ENCODE measurements at places on chromosomes 4 and X.
A peak's percentile ranks its signal among the peaks of the same experiment; 100 is the strongest.

DNA sequence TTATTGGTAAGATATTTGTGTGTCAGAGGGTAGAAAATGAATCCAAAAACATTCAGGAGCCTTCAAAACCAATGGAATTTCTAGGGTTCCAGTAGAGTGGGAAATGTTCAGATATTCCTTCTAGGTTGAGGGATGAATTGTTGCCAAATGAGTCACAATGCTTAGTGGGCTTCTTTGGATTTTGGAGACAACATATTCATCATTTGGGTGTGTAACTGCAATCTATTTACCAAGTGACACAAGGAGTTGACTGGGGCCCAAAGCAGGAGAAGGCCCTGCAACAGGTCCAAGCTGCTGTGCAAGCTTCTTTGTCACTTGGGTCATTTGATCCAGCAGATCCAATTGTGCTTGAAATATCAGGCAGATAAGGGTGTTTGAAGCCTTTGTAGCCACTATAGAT lies 551.5 kb upstream of the PITX2 start:
- no peak for DNase-seq

GRCh38 chr4:48467891-48468290 lies 15.3 kb upstream of the SLC10A4 start:
- DNase-seq = no peak

DNA sequence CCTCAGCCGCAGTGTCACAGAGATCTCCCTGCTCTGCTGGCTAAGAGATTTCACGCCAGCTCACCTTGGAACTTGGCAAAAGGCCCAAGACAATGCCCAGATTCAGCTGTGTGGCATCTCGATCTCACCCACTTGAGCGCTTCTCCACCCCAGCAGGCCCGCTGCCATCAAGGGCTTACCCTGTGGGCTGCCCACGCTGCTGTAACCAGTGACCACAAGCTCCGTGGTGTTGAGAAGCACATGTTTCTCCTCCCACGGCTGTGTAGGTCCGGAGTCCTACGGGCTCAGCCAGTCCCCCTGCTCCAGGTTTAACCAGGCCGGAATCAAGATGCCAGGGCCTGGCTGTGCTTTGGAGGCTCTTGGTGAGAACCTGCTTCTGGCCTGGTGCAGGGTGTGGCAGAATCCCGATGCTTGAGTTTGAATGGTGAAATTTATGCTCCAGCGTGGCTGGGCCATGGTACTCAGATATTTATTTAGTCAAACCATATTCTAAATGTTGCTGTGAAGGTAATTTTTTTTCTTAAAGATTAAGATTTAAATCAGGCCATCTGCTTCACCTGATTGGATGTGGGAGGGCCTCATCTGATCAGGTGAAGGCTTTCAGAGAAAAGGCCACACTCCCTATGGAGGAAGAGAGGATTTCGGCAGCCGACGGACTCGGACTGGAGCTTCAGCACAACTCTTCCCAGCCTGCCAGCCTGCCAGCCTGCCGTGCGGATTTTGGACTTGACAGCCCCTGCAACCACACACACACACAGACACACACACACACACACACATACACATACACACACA lies 24.8 kb upstream of the ADRA2C start:
- DNase-seq = no peak

- DNase-seq = peak; percentile 22
These were observed at the start of gene NAP1L5 for GRCh38 chr4:88697588-88698329. Gene NAP1L5, minus strand, starts transcription at chr4:88697829. Its CDS starts 75 bp downstream, at chr4:88697754.

DNA sequence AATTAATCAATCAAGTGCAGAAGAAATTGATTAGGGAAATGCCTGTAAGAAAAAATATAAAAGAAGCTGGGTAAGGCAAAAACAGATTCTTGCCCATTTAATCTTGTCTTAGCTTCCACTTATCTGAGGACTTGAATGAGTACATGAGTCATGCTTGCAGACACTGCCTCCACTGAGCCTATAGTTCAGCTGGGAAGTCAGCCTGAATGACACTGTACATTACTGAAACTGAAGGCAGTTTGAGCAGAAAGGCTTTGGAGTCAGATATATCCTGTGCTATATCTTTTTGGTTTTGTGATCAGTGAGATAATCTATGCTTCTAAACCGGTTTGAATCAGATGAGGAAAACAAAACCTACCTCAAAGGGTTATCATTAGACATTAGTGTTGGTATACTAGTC lies 61.3 kb downstream of the NUDT11 start:
- DNase-seq = no peak

GRCh38 chr4:76420188-76420761 lies 666 bp downstream of the CCDC158 start:
- no peak for DNase-seq

- DNase-seq = no peak
These were observed 239.4 kb downstream of the SPATA18 start for GRCh38 chr4:52290466-52290865.

GRCh38 chr4:1711571-1712215 lies 426 bp downstream of the SLBP start:
- DNase-seq = no peak

DNA sequence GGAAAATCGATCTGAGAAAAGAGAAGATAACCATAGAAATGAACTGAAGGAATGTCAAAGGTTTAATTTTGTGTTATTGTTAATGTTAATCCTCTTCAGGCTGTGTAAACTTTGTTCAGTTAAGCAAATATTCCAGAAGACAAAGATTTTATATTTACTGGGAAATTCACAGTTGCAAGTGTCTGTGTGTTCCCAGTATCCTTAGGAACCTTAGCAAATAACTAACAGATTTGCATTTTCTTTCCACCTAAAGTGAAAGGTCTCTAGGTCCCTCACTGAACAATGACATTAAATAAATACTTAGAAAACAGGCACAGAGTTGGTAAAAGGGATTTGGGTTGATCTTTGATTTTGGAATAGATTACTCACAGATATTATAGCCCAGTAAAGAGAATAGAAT lies 324.7 kb downstream of the C4orf33 start:
- no peak for DNase-seq

- no peak for DNase-seq
These were observed 100.2 kb downstream of the ADGRL3 start for GRCh38 chr4:61300266-61300844.

- peak; percentile 30 for DNase-seq
These were observed 46.9 kb upstream of the MSANTD1 start for GRCh38 chr4:3201718-3202702.

DNA sequence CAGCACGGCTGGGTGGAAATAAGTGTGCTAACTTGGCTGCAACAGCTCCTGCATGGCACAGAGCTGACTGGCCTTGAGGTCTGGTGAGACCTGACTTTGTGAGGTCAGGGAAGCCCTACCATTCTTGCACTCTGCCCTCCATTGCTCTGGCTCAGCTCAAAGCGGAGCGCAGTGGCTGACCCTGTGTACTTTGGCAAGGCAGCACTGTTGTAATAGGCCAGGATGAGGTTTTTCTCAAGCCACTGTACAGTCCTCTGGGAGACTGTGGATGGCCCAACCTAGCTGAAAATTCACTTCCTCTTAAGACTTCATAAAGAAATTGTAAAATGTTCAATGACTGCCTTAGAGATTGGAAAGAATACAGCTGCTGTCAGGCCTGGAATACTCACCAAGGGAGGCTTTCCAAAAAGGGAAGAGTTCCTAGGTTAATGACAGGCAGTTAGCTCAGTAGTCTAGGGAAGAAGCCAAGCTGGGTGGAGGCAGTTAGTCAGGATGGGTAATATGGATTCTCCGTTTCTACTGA lies 129.8 kb downstream of the GUCY2F start:
- DNase-seq = no peak

- no peak for DNase-seq
These were observed 23.4 kb downstream of the FBXO8 start for GRCh38 chr4:174260099-174260498.

GRCh38 chr4:78939667-78940008 lies 400 bp upstream of the PAQR3 start:
- DNase-seq = no peak

DNA sequence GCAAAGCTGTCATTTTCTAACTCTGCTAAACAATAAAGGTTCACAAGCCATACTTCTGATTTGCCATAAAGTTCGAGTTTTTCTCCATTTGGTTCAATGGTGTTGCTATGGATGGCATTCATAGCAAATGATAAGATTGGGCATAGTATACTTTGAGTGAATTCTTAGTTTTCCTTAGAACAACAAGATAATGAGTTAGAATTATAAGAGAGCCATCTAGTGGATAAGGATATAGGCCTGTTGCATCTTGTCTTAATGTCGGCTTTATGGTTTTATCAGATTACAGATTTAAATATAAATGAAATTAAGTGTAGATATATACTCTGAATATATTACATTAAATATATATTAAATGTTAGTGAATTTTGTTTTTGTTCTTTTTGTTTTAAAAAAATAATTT lies 644.6 kb downstream of the IL1RAPL1 start:
- no peak for DNase-seq

GRCh38 chr4:185117300-185117934 lies 25.6 kb upstream of the SLC25A4 start:
- no peak for DNase-seq

DNA sequence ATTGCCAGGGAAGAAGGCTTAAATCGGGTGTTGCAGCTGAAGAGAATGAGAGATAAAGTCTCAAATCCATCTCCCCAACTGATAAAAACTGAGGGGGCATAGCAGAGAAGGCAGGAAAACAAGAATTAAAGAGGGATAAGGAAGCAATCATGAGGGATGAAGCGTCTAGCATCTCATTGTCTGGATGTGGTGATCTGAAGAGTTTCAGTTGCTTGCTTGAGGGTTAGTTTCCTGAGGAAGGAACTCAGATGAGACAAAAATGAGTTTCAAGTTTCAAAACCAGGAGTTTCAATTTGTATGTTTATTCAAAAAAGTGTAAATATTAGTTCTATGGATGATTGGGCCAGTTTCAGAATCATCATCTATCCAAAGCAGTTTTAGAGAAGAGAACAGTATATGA lies 496.9 kb downstream of the RAB28 start:
- DNase-seq = no peak

DNA sequence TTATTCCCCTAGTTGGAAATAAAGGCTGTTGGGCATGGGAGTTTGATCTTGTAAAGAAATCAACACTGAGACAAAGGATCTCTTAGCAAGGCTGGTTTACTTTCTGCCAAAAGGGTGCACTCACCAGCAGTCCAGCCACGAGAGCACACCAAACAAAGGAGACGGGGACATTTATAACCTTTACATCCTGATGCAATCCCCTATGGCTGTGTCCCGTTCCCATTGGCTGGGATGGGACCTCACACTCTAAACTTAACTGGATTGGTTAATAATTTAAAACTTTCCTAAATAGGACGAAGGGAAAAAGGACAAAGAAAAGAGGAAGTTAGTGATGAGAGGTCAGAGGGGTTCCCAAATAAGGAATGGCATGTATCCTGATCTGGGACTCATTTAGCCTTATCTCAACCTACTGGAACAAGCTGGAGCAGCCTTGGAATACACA lies 17.9 kb downstream of the METAP1 start:
- no peak for DNase-seq

GRCh38 chr4:157327666-157328065 lies 107.1 kb downstream of the GRIA2 start:
- DNase-seq = no peak

- DNase-seq = no peak
These were observed 23.1 kb downstream of the CORIN start for GRCh38 chr4:47814618-47815295.

GRCh38 chr4:21992330-21992729 lies 43.8 kb upstream of the KCNIP4 start:
- DNase-seq = no peak

GRCh38 chrX:44147130-44147529 lies 173.9 kb upstream of the NDP start:
- DNase-seq = no peak

DNA sequence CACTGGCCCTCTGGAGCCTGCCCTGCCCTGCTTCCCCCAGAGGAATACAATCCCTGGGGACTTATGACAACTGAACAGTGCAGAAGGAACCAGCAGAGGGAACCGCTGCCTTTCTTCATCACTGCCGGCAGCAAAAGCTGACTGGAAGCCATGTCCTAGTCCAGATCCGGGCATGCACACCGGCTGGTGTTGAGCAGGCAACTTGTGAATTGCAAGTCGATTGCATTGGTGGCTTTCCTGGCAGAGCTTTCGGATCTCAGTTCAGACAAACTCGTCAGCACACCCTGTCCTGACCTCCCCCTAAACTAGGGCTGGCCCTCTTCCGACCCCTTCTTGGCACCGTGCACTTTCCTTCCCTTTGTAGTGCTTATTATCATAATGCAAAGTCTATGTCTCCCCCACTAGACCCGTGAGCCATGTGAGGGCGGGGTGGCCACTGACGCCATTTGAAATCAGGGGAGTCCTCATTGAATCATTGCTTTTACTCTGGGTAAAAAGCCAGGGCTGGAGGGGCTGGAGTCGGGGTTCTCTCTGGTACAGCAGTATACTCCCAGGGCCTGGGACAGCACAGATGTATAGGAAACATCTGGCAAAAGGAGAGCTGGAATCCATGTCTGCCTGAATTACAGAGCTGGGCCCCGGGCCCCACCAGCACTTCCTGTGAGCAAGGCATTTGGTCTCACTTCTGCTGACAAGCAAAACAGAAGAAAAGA lies 1.8 kb downstream of the ARHGAP4 start:
- DNase-seq = no peak

- DNase-seq = no peak
These were observed 113.0 kb upstream of the LNX1 start for GRCh38 chr4:53704329-53704728.

GRCh38 chr4:15423285-15423711 lies 4.5 kb upstream of the C1QTNF7 start:
- DNase-seq = no peak

GRCh38 chrX:121260596-121261240 lies 213.3 kb downstream of the GLUD2 start:
- DNase-seq = no peak

- DNase-seq = no peak
These were observed 215.8 kb upstream of the SMIM31 start for GRCh38 chr4:164538097-164538496.

DNA sequence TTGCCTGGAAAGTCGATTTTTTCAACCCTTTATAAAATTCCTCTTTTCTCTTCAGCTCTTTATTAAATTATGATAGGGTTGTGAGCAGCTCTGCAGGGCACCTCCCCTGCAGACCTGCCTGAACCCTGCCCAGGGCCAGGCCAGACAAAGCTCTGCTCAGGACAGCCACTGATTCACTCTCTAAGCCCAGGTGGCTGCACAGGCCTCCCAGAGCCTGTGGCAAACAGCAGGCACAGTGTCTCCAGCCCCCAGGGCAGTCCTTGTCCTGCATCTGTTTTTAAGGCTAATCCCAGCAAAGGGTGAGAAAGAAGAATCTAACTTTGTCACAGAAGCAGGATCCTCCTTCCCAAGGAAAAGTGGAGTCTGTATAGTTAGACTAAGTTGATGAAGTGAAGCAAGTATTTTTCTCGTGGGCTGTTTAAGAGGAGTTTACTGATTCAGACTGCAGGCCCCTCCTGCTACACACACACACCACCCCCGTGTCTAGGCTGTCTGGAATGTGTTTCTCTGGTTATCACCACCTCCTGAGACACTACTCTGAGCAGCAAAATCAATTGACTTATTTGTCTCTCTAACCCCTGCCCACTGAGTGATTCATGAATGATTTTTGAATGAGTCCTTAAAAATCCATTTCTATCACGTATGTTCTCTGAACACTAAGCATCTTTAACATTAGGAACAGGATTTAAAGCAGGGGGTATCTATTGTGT lies 101.7 kb downstream of the CHIC2 start:
- DNase-seq = no peak

DNA sequence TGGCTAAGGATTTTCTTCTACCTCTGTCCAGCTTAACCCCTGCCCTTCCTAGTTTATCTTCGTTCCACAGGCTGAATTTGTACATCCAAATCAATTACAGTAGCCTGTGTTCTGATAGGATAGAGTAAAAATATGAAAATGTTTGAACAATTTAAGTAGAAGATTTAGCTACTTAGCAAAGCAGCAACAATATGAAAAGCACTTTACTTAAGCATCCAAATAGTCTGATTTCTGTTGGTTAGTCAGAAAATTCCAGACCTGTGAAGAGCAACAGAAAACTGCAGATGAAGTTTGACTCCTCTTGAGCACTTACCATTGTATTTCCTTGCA lies 2.0 kb downstream of the ARSJ start:
- DNase-seq = no peak

Data from GM19239 (cell line).